ENCODE measurements at places on chromosomes 2 and 18. TPM values are rescaled to one million over a fixed set of nuclear protein-coding genes. Genes with fewer than 3 reads are reported as not detected.

The COBLL1 gene
- 4.0 TPM for total RNA-seq

The IL37 gene
- total RNA-seq, result not detected

The CCDC74B gene
- 7.5 TPM for total RNA-seq

The RNF144A gene
- total RNA-seq, result 7.6 TPM

The TSPYL6 gene
- not detected for total RNA-seq

The CDKL4 gene
- total RNA-seq, result not detected

The MATN3 gene
- 13.7 TPM for total RNA-seq
